Right lung (tissue), 10 donors: ENCODE measurements at places on chromosomes 7 and 10.

DNA sequence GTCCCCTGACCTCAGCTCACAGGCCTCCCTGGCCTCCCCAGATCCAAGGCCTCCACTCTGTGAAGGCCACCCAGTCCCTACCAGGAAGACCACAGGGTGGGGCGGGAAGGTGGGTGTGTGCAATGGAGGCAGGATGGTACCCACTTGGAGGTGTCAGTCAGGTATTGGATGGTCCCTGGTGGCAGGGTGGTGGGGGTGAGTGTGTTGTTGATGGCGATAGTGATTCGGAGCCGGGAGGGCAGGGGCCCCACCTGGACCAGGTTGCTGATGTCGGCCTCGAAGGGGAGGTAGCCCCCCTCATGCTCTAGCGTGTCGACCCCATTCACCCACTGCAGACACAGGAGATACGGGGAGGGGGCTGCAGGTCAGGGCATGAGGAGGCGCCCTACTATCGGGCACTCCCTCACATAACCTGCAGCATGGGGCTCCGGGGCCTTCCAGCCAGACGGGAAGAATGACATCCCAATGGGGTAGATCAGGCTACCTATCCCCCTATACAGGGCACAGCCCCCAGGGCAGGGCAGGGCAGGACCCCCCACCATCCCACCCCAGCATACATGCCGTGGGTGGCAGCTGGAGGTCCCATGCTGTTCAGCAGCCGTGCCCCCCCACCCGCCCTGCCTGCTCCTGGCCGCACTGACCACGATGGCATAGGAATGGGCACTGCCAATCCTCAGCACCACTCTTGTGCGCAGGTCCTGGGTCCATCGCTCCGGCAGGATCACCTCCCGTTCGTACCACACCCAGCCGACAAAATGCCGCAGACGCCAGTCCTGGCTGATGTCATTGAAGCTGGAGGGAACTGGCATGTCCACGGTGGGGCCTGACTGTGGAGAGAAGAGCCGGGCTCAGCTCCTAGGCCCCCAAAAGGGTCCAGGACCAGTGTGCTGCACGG lies 2.2 kb downstream of the GUSB start:
- no peak for DNase-seq

DNA sequence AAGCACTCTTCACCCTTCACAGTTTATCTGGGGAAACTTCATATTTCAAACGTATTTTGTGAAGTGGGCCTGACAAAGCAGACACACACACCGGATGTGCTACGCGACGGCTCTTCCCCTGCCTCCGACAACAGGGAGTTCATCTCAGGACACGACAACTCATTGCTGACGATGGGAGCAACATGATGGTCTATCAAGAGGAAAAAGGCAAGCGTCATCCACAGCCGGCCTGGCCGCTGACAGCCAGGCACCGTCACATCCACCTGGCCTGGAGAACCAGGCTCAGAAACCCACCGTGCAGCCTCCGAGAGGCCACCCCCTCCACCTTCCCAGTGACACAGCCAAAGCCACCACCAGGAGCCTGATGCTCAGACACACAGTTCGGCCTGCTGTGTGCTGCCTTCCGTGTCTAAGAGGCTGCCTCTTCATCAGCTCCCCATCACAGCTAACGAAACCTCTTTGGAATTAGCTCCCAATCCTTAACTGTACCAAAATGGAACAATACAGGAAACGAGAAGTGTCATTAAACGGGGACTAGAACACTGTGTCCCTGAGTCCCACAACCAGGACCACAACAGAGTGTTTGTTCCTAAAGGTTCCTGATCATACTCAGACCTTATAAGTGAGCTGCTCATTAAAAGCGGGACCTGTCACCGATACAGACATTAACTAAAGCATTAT lies 76.7 kb downstream of the SFMBT2 start:
- peak; percentile 25 for DNase-seq

GRCh38 chr7:87223666-87224065 lies 4.1 kb upstream of the TMEM243 start:
- DNase-seq = no peak

DNA sequence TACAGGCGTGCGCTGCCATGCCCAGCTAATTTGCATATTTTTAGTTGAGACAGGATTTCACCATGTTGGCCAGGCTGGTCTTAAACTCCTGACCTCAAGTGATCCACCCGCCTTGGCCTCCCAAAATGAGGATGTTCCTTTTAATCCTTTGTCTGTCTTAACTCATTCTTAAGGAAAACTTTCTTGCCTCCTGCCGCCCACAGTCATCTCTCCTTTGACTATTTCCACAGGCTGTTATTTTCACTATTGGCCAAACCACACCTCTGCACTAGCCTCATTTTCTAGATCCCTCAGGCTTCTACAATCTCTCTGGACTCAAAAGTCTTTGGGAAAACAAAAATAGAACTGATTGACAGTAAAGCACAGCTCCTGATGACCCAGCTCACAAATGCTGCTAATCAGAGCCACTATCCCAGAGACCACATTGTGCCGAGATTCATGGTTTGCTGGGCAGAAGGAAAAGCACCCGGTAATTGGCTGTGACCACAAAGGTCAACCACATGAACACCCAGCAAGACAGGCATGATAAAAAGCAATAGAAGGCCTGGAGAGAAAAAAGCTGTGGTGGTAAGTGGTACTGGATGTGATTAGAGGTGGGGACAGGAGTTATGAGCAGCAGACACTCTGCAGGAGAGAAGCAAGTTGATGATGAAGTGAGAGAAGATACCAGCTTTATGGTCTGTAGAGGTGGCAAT lies 44.1 kb upstream of the ZNRF2 start:
- no peak for DNase-seq

GRCh38 chr10:120607710-120608703 lies 151.0 kb downstream of the PLPP4 start:
- DNase-seq = no peak

GRCh38 chr7:35761871-35762677 lies 38.8 kb upstream of the SEPTIN7 start:
- DNase-seq = no peak

DNA sequence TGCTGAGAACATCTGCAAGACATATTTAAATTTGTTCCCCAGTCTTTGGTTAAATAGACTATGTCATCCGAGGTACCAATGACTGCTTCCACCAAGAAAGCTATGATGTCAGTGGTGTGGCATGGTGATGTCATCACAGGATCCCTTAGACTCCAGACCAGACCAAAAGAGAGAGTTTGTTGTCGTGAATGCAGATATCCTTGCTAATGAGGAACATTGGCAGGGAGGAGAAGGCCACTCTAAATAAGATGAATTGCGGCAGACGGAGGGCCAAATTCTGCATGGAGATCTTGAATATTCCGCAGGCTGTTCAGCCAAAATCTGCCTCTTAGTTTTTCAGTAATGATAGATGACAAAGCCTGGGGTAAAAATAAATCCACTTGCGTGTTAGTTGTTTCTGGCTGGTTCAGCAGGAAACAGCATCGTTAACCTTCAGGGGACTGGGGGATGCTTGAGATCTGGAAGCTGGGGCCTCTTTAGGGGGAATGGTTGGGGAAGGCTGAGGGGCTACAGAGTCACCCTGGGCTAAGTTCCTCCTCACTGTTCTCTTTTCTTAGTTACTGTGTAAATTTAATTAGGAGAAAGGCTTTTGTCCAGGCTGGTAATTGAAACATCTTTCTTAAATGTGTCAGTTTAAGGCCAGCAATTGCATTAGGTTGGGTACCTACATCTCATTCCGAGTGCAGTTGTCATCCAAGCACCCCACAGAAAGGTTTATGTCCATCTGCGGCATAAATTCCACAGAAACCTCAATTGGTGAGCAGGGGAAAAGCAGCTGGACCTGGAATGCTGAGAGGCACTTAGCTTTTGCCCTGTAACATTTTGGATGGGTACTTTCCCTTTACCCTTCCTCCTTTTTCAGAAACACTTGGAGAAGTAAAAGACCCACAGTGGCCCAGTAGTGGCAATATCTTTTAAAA lies 11.6 kb upstream of the CAMK1D start:
- DNase-seq = no peak

DNA sequence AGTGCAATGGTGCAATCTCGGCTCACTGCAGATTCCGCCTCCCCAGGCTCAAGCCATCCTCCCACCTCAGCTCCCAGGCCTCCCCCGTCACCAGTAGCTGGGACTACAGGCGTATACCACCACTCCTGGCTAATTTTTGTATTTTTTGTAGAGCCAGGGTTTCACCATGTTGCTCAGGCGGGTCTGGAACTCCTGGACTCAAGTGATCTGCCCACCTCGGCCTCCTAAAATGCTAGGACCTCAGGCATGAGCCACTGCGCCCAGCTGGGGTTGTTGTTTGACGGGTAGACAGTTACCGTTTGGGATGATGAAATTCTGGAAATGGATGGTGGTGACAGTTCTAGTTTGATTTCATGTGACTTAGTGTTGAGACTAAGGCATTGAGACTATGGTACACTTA lies 15.3 kb downstream of the CALML3 start:
- no peak for DNase-seq

DNA sequence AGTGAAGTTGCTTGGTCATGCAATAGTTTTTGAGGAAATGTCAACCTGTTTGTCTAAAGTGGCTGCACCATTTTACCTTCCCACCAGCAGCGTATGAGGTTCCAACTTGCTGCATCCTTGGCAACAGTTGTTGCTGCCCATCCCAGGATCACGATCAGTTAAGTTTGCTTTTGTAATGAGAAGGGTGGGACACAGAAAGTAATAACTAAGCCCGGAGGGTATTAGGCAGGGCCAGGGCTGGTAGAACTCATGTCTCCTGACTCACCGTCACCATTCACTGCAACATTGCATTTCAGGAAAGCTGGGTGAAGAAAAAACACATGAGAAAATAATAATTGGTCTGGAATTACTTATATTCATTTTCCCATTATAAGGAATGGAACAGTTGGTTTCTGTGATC lies 25.4 kb downstream of the CELF2 start:
- no peak for DNase-seq

GRCh38 chr7:134028853-134029252 lies 98.3 kb upstream of the LRGUK start:
- DNase-seq = no peak

GRCh38 chr10:43262397-43262901 lies 4.4 kb downstream of the RASGEF1A start:
- no peak for DNase-seq

DNA sequence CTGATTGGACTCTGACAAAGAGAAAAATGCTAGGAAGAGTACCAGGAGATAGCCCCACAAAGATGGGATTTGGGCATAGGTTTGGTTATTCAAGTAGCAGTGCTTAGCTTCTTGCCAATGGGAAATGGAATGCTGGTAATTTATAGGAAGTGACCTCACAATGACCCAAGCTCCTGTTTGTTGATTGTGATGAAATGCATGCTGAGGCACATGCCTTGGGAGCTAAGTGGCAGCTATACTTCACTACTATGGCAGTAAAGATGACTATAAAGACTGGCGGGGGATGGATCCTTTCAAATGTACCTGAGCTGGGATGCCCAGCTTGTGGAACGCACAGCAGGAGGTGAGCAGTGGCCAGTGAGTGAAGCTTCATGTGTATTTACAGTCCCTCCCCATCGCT lies 153.8 kb downstream of the ZNF22 start:
- DNase-seq = no peak

GRCh38 chr10:30819341-30820181 lies 190.0 kb upstream of the LYZL2 start:
- DNase-seq = no peak

GRCh38 chr10:16809074-16809718 lies 8.0 kb downstream of the RSU1 start:
- no peak for DNase-seq
